Transverse colon (tissue), 4 donors: ENCODE measurements at places on chromosomes 1 and 21.

DNA sequence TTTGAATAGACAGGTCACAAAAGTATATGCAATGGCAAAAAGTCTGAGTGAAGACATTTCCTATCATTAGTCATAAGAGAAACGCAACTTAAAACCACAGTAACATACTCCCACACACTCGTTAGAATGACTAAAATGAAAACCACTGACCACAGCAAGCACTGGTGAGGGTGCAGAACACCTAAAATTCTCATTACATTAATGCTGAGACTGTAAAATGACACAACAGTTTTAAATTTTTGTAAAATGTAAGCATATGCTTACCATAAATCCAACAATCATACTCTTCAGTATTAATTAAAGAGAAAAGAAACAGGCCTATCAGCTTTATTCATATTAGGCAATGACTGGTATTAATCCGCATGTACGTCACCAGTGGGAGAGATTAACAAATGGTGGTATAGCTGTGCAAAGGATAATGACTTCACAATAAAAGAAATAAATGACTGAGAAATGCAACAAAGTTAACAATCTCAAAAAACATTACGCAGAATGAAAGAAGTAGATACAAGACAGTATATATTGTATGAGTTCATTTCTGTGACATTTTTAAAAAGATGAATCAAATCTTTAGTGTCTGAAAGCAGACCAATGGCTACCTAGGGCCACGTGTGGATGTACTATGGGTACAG is 253.5 kb downstream of the AKT3 start:
- DNase-seq = no peak

DNA sequence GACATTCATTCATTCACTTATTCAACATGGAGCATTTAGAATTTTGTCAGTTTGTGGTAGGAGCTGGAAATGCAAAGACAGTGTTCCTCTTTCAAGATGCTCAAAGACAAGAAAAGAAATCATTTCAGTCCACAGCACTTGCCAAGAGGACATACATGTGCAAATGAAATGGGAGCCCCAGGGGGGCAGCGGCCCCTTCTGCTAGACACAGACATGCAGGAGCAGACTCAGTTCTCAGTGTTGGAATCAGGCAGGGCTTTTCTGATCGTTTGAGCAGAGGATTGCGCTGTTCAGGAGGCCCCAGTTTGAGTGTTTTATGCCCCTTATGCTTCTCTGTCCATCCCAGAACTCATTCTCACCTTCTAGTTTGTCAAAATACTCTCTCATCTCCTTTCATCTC is 35.6 kb upstream of the VASH2 start:
- no peak for DNase-seq

- DNase-seq = no peak
Measured at GRCh38 chr1:79497193-79497773, 490.8 kb upstream of the ADGRL4 start.

DNA sequence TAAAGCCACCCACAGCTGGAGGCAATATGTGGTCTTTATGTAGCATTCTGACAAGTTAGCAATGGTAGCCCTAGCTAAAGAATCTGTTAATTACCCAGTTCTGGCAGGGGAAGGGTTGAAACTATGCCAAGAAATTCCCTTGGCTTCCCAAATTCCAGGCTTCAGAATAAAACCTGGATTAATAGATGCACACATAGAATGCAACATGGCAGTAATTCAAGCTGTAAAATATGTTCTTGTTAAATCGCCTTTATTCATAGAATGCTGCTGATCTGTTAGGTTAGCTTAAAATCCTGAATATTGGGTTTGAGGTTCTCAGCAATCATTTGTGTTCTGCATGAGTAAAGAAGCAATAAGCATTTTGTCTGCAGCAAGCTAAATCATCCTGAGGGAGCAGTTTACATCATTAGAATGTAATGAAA is 80.1 kb downstream of the ZNF326 start:
- DNase-seq = no peak

GRCh38 chr1:24754229-24754628 is 9.0 kb downstream of the CLIC4 start:
- DNase-seq = no peak

GRCh38 chr1:98323388-98323787 is 338.1 kb upstream of the SNX7 start:
- DNase-seq = no peak
